CD4-positive, alpha-beta T cell treated with Interferon gamma for 1 hour (primary cell): ENCODE measurements at places on chromosomes 7 and 10.
A peak's percentile ranks its signal among the peaks of the same experiment; 100 is the strongest.

DNA sequence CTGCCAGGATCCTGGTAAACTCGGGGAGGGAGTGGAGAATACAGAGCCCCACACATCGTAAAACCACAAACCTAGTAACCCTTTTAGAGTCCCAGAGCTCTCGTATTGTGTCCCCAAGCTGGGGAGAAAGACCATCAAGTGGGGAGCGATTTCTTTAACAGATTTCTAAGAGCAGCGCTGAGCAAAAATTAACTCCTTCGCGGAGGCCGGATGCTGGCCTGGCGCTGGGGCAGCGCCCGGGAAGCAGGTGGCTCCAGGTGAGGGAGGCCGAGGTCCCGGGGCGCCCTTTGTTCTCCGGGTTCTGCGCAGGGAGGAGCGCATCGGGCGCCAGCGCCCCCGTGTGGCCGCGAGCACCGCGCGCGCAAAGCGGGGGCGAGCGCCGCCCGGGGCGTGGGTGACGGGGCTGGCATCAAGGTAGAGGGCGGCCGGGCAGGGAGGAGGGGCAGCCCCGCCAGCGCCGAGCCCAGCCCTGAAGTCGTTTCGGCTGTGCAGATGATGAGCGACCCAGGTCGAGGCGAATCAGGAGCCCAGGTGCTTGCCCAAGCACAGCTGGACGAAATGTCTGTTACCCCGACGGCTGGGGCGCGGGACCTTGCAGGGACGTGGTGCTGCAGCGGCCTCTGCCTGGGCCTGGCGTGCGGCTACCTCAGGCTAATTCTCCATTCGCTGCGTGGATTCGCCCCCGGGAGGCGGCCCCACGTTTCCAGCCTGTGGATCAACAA, 10.4 kb upstream of the FGFR2 start:
- no peak for DNase-seq

DNA sequence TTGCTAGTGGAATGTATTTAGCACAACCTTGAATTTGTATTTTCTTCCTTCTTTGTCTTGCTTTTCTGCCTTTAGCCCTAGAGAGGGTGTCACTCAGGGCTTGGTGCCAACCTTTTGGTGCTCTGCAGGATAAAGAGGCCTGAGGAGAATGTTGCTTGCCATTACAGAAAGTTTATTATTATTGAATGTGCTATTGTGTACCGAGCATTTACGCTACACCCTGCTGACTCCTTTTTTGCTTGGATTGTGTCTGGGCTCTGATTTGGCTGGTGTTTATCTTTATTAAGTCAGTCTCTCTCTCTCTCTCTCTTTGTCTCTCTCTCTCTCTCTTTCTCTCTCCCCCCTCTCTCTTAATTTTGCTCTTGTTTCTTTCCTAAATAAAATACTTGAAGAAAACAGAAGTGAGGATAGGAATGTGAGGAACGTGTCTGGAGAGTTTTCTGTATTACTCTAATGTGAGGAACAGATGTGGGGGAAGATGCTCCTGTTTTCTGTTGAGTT, 284.4 kb upstream of the PHYHIPL start:
- no peak for DNase-seq

DNA sequence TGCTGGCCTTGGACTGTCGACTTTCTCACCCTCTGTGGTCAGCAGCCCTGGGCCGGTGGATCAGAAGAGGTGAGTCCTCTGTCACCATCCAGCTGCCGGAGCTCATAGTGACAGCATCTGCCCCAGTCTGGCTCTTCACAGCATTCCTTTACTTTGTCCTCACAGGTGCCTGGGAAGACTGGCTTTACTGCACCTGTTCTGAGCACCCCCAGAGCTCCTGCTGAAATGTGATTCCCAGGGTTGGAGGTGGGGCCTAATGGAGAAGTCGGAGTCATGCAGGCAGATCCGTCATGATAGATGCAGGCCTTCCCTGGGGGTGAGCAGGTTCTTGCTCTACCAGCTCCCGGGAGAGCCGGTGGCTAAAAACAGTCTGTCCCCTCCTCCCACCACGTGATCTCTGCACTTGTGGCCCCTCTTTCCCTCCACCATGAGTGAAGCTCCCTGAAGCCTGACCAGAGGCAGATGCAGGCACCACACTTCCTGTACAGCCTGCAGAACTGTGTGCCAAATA, 171.5 kb downstream of the ZMYND11 start:
- DNase-seq, result peak; percentile 11

DNA sequence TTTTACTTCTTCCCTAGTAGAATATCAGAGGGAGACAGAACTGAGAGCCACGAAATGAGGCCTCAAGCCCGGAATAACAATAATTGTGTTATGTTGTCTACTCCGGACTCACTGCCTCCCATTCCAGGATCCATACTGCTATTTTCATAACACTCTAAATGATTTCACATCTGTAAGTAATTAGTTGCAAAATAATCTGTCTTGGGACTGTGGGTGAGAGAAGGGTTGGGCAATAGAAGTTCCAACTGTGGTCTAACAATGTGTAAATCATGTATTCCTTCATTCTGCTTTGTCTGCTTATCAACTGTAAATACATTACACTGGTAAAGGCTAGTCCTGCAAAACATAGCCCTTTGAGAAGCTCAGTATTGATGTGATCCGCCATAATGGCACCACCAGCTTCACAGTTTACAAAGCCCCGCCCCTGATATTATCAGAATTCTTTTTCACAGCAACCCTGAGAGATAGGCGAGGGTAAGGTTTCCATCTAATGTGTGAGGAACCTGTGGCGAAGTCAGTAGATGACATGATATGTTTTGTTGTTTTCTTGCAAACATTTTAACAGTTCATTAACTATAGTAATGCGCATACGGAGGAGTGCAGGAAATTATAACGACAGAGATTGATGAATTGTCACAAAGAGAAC, 265.7 kb upstream of the BMPER start:
- no peak for DNase-seq

DNA sequence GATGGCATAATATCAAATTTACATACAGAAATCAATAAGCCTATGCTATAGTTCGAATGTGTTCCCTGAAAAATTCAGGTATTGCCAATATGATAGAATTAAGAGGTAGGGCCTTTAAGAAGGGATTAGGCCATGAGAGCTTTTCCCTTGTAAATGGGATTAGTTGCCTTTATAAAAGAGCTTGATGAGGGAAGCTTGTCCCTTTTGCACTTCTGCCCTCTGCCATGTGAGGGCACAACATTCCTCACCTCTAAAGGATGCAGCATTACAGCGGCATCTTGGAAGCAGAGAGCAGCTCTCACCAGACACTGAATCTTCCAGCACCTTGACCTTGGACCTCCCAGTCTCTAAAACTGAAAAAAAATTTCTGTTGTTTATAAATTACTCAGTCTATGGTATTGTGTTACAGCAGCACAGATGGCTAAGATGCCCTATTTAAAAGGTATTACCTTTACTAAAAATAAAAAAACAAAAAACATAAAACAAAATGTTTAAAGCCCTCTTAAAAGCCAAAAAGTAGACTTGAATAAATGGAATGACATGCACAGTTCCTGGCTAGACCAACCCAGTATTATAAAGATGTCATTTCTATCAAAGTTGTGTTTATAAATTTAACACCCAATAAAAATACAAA, 909.6 kb downstream of the REEP3 start:
- DNase-seq, result no peak

DNA sequence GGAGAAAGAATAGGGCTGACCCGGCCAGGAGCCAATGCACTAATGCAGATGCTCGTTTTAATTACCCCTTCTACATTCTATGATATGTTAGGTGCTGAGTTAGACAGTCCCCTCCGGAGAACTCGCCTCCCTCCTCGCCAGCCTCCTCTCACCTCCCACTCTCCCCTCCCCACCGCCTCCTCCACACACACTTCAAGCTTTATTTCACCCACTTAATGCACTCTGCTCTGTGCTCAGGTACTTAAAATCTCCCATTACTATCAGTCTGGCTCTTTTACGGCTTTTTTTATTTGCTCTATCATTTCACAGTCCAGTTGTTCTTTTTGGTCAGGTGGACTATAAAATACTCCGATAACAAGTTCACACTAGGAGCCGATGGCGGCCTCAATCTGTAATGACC, 231.6 kb downstream of the TEX36 start:
- DNase-seq, result no peak

DNA sequence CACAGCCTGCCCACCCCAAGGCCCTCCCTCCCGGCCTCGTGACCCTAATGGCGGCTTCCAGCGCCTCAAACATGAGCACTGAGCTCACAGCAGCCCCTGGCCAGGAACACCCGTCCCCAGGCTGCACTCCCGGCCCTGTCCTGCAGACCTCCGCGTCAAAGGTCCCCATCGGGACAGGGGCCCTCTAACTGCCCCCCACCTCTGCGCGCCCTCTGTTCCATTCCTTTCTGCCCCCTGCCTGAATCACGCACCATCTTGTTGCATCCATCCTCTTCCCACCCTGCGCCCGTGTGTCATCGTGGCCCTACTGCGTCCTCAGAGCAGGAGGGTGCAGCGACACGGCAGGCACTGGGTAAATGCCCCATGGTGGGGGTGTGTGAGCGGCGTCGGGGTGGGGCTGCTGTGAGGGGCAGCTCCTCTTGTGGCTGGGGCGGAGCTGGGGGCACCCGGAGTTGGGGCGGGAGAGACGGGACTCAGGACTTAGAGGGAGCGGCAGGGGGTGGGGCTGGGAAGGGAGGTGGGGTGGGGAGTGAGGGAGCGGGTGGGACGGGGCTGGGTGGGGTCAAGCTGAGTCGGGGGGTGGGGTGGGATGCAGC, 13.4 kb downstream of the SLC29A4 start:
- peak; percentile 16 for DNase-seq

DNA sequence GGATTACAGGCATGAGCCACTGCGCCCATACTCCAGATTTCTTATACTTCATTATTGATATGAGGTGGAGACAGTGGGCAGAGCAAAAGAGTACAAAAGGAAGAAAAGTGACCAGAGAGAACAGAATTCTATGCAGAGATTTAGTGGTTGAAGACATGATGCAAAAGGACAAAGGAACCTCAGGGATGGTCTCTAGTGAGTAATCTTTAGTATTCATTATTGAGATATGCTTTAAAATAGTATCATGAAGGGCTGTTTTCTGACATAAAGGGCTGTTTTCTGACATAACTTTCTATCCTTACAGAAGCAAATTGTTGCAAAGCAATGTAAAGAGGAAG, 81.2 kb upstream of the OIT3 start:
- no peak for DNase-seq

DNA sequence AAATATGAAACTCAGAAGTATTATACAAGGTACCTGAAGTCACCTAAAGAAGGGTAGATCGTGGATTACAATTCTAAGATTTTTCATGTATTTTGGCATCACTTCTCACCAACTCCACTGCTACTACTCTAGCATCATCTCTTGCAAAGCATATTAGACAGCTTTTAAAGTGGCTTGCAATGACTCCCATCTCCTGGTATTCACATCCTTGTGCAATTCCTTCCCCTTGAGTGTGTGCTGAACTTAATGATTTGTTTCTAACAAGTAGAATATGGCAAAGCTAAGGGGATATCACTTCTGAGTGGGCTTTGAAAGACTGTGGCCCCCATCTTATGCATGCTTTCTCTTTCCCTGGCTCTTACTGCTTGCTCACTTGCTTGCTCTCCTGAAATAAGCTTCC, 280.2 kb downstream of the SNX13 start:
- DNase-seq, result no peak

- DNase-seq, result no peak
These were observed 28.1 kb upstream of the KIF5B start for GRCh38 chr10:32084185-32084851.

DNA sequence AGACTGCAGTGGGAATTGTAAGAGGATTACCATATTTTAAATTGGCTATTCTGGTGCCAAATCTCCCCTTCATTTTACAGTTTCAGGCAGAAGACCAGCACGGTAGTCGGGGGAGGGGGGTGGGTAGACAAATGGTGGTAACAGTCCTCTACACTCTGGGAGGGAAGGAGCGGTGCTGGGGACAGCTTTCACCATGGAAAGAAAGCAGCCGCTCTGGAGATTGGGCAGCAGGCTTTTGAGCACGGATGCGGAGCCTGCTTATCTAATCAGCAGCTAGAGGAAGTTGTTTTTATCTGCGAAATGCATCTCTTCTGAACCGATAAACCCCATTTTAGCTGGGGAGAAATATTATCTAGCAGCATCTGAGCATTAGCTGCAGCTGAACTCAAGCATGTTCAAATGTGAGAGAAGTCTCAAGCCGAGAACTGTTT, 28.7 kb downstream of the IKZF1 start:
- no peak for DNase-seq

DNA sequence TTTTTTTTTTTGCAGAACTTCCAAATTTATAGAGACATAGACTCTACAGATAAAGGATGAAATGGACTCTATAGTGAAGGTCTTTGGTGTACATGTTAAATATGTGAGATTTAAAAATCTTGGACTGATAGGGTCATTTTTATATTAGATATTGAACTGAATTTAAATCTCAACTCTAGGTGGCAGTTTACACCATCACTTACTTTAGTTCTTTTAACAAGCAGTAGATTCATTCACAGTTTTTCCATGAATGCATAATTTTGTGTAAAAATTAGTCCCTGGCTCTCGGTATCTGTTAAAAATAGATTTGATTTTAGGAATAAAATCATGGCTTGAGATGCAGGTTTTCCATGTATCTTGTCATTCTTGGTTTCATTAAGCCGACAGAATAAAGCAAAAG, 31.1 kb upstream of the SNX13 start:
- no peak for DNase-seq

DNA sequence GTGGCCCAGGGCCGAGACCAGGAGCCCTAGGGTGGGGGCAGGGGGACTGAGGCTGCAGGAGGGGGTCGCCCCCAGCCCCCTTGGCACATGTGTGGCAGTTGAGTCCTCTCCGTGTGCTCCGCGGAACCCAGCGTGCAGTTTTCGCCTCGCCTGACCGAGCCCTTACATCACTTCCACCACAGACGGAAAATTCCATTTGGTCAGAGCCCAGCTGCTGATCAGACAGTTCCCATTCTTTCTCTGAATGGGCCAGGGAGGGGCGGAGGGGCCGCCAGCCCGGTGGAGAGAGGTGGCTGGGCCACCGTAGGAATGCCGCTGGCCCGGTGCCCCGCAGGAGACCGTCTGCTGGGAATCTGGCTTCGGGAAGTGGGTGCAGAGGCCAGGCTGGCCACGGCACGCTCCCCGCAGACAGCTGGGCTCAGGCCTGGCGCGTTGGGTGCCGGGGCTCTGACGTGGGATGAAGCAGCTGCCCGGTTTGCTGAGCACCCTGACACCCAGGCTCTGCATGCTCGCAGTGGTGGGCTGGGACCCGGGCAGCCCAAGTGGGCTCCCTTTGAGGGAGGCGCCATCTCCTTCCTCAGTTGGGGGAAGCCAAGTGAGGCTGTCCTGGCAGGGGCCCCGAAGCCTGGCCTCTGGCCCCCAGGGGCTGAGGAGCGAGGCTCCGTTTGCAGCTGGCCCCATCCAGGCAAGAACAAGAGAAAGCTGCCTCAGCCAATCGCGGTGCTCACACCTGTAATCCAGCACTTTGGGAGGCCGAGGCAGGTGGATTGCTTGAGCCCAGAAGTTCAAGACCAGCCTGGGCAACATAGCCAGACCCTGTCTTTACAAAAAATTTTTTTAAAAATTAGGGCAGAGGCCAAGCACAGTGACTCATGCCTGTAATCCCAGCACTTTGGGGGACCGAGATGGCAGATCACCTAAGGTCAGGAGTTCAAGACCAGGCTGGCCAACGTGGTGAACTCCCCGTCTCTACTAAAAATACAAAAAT, 9.9 kb downstream of the TTYH3 start:
- peak; percentile 45 for DNase-seq
